ENCODE measurements at places on chromosomes 5 and 9.

DNA sequence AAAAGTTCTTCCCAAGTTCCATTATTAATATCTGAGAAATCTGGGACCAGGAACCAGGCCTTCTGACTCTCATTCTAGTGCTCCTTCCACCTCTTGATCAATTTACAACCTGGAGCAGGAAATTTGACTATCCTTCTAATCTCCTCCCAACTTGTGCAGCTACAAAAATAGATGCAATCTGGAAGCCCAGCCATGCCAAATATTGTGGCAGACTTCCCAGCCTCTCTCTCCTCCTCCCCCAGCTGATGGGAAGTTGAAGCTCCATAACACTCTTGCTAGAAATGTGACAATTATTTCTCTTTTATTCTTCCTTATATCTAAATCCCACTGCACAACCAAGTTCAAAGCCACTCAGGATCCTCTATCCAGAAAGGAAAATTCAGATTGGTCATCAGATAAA is 252.1 kb downstream of the SEC61B start:
- no peak for DNase-seq

DNA sequence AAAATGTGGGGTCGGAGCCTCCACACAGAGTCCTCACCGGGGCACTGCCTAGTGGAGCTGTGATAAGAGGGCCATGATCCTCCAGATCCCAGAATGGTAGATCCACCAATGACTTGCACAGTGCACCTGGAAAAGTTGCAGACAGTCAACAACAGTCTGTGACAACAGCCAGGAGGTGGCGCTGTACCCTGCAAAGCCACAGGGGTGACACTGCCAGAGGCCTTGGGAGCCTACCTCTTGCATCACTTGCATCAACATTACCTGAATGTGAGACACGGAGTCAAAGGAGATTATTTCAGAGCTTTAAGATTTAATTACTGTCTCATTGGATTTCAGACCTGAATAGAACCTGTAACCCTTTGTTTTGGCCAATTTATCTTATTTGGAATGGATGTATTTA is 614.1 kb upstream of the CDH9 start:
- no peak for DNase-seq

- DNase-seq: no peak
Observed at GRCh38 chr5:146451411-146451810, 4.3 kb downstream of the TCERG1 start.

GRCh38 chr9:131393622-131394463 is at the start of gene PRRC2B:
Gene PRRC2B, plus strand, starts transcription at chr9:131394086. Its CDS starts 36,059 bp downstream, at chr9:131430145.
- no peak for DNase-seq

- no peak for DNase-seq
Observed at GRCh38 chr5:172235132-172235780, 41.3 kb downstream of the EFCAB9 start.

GRCh38 chr5:157366741-157367674 is 93.0 kb upstream of the NIPAL4 start:
- no peak for DNase-seq

GRCh38 chr5:21225223-21226064 is 1237.4 kb upstream of the CDH18 start:
- DNase-seq: no peak

DNA sequence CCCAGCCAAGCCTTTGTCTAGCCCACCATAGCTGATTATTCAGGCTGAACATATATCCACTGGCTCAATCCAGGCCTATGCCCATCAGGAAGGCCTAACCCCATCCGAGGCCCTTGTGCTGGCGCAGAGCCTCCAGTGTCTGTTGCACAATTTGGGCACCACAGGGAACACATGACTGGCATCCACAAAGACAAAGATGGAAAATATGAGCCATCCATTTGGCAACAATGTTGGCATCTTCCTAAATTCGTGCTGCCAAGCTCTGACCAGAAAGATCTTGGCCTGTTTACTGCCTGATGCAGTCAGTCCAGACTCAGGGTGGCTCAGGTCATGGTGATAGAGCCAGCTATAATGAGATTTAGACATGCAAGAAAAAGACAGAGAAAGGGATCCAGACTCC is 233.8 kb downstream of the PIK3R1 start:
- no peak for DNase-seq

DNA sequence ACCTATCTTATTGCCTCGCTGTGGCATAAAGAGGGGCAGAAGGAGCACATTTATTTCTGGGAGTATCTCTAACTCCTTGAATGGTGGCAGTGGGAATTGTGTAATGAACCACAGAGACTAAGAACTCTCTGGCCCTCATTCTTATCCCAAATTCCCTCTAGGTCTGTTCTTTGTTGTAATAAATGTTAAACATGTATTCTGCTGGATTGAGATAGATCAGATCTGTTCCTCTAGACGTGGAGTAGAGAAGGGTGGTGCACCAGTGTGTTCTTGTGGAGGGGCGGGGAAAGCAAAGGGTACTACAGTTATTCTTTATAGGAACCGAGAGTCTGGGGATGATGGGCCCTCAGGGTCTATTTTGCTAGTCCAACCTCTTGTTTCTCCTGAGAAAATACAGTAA is 90.4 kb downstream of the UBE2R2 start:
- DNase-seq: no peak

GRCh38 chr9:117815315-117815714 is 111.1 kb downstream of the TLR4 start:
- DNase-seq: no peak

GRCh38 chr9:121607434-121608167 is 43.8 kb upstream of the DAB2IP start:
- DNase-seq: no peak

DNA sequence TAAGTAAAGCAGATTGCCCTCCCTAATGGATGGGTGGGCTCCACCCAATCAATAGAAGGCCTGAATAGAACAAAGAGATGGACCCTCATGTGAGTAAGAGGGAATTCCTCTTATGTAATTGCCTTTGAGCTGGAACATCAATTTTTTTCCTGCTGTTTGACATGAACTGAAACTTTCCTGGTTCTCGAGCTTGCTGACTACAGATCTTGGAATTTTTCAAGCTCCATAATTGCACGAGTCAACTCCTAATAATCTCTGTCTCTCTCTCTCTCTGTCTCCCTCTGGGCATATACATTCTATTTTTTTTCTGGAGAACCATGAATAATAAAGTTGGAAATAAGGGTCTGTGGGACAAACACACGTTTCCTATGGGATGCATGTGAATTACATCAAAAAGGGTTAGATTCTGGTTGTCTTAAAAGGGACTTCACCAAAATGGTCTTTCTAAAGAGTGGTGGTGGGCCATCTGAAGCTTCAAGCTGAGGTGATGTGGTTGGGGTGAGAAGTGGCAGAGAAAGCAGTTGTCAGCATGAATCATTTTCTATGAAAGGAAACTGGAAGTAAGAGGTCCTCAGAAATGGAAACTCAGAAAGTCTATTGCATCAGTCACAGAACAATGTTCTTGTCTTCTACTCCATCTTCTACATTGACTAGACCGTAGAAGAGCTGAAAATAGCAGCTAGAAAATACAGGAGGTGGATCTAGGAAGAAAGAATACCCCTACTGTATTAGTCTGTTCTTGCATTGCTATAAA is 47.0 kb upstream of the HOMER1 start:
- DNase-seq: no peak

Measured in esophagus squamous epithelium (tissue), 5 donors.